Fibroblast of lung (primary cell): ENCODE measurements at places on chromosomes 16 and 17. TPM values are rescaled to one million over a fixed set of nuclear protein-coding genes. Genes with fewer than 3 reads are reported as not detected.
A peak's percentile ranks its signal among the peaks of the same experiment; 100 is the strongest.

Gene TEX14
- total RNA-seq = under 0.01 TPM in 2 replicates

DNA sequence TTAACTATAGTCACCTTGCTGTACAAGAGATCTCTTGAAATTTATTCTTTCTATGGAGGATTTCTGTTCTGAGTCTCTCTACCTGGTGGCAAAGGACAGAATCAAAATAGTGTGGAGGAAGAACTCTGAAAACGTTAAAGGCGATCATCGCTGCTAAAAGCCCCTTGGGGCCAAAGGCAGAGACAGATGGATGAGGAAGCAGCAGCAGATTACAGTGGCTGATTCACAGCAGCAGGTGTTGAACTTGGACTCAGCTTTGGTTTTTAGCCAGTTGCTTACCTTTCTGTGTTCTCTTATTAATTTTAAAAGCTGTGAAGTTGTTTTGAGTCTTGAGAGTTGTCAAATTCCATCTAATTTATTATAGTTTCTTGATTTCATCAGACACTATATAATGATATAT is 956.1 kb upstream of the GOT2 start:
- no peak overlapping the region for H3K4me3 ChIP-seq
- H3K27ac ChIP-seq = no peak overlapping the region
- no peaks in the 10 kb centered on the region for H3K36me3 ChIP-seq
- no peaks in the 10 kb centered on the region for H3K27me3 ChIP-seq
- no peak for DNase-seq

Gene NPIPB2
- total RNA-seq = 3.3 and 4.6 TPM in 2 replicates

Gene ZDHHC1
- total RNA-seq = 4.4 and 6.4 TPM in 2 replicates

- H3K4me1 ChIP-seq = no peaks in the 10 kb centered on the region
- no peaks in the 10 kb centered on the region for H3K36me3 ChIP-seq
- no peak overlapping the region for H3K4me3 ChIP-seq
- H3K27ac ChIP-seq = no peak overlapping the region
- no peak for DNase-seq
These were observed 6.1 kb upstream of the SPN start for GRCh38 chr16:29656688-29657523.

GRCh38 chr17:49748223-49748622 is 15.7 kb downstream of the FAM117A start:
- H3K4me1 ChIP-seq = no peaks in the 10 kb centered on the region
- no peaks in the 10 kb centered on the region for H3K36me3 ChIP-seq
- no peak overlapping the region for H3K4me3 ChIP-seq

DNA sequence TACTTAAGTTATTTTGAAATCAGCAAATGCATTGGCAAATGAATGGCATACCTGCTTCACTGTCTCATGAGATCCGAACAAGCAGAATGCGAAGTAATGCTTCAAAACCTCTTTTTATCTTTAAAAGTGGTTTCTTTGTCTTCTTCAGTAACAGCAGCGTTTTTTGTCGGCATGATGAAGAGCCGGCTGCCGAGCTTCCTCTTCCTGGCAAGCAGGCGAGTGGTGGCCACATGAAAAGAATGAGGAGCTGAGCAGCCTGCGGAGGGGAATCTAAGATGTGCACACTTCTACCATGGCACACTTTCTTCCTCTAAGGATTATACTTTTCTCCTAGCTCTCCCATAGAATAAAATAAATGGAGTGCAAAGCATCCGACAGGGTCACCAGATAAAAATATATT is 42.4 kb upstream of the AKTIP start:
- no peak for DNase-seq
- no peak overlapping the region for H3K27ac ChIP-seq
- H3K4me1 ChIP-seq = no peaks in the 10 kb centered on the region
- no peaks in the 10 kb centered on the region for H3K27me3 ChIP-seq

Gene TBC1D3G
- not detected in 2 replicates for total RNA-seq

Gene GGT6
- not detected in 2 replicates for total RNA-seq

GRCh38 chr16:4763791-4764190 is 3.2 kb downstream of the ZNF500 start:
- no peak overlapping the region for H3K4me3 ChIP-seq
- peaks cover 11% of the 10 kb centered on the region for H3K4me1 ChIP-seq
- peaks cover 17% of the 10 kb centered on the region for H3K36me3 ChIP-seq
- H3K27me3 ChIP-seq = no peaks in the 10 kb centered on the region
- H3K27ac ChIP-seq = no peak overlapping the region

DNA sequence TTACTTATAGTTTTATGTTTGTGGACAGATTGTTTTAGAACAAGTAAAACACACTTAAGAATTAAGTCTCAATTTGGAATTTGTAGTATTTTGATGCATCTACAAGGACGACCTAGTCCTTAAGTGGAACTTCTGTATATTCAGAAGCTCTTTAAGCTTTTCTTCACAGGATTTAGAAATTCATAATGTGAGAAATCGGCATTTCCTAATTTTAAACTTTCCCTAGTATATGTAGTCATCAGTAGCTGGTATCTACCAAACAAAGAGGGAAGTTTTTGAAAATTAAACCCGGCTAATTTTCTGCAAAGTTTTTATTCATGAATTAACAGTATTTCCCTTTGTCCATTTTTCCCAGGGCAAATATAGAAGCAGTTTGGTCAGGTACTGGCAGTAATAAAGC is 203.6 kb downstream of the CDRT15L2 start:
- no peaks in the 10 kb centered on the region for H3K4me1 ChIP-seq
- no peak overlapping the region for H3K4me3 ChIP-seq
- H3K27me3 ChIP-seq = no peaks in the 10 kb centered on the region
- no peaks in the 10 kb centered on the region for H3K36me3 ChIP-seq

DNA sequence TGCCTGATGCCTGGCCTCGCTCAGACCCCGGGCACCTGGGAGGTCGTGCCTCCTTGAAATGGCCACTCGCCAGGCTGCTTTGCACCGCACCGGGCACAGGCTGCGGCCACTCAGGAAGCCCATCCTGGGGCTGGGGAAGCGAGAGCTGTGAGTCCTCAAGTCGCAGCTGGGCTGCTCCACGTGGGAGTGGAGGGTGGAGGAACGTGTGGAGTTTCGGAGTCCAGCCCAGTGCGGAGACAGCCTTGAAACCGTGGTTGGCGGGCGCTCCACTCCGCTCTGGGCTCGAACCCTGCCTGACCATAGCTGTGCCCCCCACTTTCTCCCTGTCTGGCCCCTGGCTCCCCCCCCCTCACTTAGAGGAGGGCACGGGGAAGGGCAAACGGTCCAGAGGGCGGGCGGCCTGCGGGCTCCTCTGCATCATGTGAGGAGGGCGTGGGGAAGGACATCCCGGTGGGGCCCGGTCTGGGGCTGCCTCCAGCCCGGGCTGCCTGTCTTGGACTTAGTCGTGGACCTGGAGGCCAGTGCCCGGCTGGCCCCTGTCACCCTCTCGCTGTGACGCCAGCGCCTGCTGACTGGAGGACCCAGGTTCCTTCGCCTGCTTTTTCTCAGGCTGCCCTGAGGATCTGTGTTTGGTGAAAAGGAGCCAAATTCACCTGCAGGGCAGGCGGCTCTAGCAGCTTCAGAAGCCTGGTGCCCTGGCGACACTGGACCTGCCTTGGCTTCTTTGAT is 2.5 kb downstream of the UBE2I start:
- H3K27ac ChIP-seq = peak overlapping the region; percentile 23
- DNase-seq = no peak
- peaks cover 29% of the 10 kb centered on the region for H3K36me3 ChIP-seq
- H3K4me1 ChIP-seq = peaks cover 10% of the 10 kb centered on the region
- H3K27me3 ChIP-seq = no peaks in the 10 kb centered on the region

DNA sequence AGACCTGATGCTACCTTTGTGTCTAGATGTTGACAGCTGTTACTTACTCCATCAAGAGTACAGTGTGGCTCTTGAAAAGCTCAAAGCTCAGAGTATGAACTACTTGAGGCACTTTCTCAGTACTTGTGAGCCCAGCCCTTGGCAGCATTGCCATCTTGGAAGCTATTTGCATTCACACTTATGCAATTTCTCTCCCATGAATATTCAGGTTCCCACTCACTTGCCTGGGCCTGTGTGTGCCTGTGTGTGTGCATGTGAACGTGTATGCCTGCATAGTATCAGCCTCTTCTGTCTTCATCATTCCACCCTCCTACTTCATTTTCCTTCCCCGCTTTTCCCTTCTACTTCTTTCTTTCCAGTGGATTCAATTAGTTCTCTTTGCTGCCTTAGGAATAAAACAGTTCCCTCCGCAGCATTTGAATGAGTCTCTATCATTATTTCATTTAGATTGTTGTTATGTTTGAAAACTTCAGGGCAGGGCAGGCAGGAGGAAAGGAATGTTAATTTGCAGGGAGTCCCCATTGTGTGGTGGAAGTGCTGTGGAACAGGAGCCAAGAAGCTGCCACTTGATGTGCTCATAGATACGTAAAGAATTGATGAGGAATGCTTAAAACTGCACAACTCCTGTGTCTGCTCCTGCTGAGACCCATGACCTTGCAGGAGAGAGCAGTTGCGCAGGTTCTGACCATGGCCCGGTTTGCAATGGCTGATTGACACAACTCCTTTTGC is 58.9 kb downstream of the HS3ST4 start:
- no peak for DNase-seq
- no peaks in the 10 kb centered on the region for H3K27me3 ChIP-seq
- no peak overlapping the region for H3K27ac ChIP-seq
- H3K4me3 ChIP-seq = no peak overlapping the region

Gene TCAP
- 0.17 and 0.26 TPM in 2 replicates for total RNA-seq

DNA sequence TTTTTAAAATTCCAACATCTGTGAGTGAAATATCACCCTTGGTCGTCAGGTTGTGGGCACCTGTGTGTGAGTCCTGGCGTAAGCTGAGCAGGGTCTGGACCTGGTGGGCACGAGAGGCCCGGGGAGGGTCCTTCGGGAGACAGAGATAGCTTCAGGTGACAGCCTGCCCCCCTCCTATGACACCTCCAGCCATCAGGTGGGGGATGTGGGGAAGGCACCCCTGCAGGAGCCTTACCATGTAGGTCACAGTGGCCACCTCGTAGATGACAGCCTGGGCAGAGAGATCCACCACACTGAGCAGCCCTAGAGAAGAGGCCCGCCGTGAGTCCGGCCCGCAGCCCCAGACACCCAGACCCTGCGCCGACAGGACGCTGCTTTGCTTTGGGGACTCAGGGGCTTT is 11.2 kb downstream of the SLC47A2 start:
- H3K36me3 ChIP-seq = no peaks in the 10 kb centered on the region
- DNase-seq = no peak
- no peak overlapping the region for H3K4me3 ChIP-seq
- H3K4me1 ChIP-seq = no peaks in the 10 kb centered on the region

Gene LGALS9
- 0.51 and 1.7 TPM in 2 replicates for total RNA-seq

GRCh38 chr16:70432723-70433457 is 6.0 kb downstream of the ST3GAL2 start:
- peak; percentile 17 for DNase-seq
- peaks cover 43% of the 10 kb centered on the region for H3K4me1 ChIP-seq

DNA sequence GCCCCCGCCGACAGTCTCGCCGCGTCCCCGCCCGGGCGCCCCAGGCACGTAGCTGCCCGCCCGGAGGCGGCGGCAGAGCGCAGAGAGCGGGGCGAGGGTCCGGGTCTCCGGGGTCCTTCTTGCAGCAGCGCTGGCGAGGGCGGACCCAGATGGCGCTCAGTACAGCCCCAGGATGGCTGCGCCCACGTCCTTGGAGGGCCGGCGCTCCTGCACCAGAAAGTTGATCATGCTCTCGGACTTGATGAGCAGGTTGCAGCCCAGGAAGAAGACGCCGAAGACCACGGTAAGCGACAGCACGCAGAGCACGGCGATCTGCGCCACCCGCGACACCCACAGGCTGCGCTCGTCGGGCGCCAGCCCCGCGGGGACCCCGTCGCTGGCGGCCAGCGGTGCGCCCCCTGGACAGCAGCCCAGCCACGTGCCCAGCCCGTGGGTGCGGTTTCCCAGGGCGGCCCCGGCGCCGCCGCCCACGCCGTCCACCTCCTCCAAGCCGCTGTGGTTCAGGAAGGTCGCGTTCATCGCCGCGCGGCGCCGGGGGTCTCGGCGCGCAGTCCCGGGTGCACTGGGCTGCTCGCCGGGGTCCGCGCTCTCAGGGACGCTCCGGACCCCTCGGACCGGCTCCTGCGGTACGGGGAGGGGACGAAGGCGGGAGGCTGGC is 435 bp downstream of the RPRML start:
- H3K36me3 ChIP-seq = no peaks in the 10 kb centered on the region
- H3K27ac ChIP-seq = no peak overlapping the region
- no peaks in the 10 kb centered on the region for H3K4me1 ChIP-seq
- peak overlapping the region; percentile 30 for H3K4me3 ChIP-seq
- H3K27me3 ChIP-seq = peaks cover 52% of the 10 kb centered on the region

DNA sequence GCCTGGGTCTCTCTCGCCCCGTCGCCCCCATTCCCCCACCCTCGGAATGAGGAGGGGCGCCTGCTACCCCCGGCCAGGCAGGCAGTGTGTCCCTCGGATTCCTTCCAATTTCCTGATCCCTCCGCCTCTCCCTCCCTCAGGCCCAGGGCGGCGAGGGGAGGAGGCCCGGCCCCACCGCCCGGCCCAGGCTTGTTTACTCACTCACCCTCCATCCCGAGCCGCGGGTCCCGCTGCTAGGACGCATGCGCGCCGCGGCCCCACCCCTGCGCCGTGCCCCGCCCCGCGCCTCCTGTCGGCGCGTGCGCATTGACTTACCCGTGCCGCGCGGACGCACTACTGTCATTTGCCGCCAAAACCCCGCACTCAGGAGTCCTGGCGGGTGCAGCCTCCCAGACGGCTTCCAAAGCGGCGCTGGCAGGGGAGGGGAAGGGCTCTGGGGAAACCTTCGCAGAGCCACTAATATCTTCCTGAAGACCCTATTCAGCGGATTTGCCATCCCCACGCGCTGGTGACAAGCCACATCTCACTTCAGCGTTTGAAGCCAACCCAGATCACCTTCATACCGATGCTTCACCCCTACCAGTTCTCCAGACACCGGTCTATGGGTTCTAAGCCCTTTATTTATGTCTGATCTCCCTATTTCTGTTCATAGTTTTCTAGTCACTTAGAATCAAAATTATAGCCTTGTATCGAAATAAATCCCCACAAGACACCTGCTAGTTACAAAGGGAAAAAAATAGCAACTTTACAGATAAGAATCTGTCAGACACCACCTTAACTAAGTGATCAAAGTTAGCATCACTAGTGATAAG is at the start of gene EZH1:
Gene EZH1, minus strand, starts transcription at position 235 of the 812 bp plus-strand sequence. CDS start 16,099 bp downstream, outside the sequence.
- H3K4me1 ChIP-seq = peaks cover 3% of the 10 kb centered on the region
- peak; percentile 88 for DNase-seq
- H3K27ac ChIP-seq = peak within 1 kb of the TSS; percentile 69

DNA sequence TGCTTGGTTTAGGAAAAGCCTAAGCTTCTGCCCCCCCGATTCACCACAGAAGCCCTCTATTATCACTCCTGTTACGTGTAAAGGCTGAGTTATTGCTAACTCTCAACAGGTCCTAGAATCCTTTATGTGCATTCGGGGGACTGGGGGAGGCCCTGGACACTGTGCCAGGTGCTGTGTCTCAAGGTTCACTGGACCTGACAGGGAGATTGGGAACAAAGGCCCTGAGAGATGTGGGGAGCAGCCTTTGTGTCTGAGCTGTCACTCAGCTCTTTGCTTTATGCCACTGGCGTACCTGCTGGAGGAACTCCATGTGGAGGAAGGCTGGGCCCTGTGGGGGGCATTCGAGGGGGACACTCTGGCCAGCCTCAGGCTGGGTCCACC is 65.9 kb downstream of the METRNL start:
- H3K27me3 ChIP-seq = peaks cover 15% of the 10 kb centered on the region
- no peak for DNase-seq
- H3K36me3 ChIP-seq = no peaks in the 10 kb centered on the region
